ENCODE measurements at places on chromosomes 3 and 15.

DNA sequence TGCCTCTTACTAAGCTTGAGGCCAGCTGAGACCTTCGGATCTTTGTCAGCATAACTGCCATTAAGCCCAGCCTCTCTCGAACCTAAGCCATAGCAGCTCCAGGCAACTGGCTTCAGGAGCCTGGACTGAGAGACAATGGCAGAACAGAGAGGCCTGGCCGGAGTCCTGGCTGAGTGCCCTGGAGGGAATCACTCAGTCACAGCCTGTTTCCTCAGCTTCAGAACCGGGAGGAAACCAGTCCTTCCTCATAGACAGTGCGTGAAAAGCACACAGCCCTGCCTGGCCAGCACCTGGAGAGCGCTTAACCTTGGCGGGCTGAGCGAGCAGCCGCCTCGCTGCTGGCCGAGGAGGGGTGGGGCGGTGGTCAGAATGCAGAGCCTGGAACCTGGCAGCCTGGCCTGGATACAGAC, 21.6 kb downstream of the RNU5B-1 start:
- H3K4me3 ChIP-seq, result no peak overlapping the region
- H3K27ac ChIP-seq, result no peak overlapping the region
- DNase-seq, result peak; percentile 83
- H3K4me1 ChIP-seq, result no peaks in the 10 kb centered on the region
- H3K27me3 ChIP-seq, result no peaks in the 10 kb centered on the region

GRCh38 chr15:90000186-90001001, 730 bp upstream of the ZNF710 start:
- no peaks in the 10 kb centered on the region for H3K27me3 ChIP-seq
- peak overlapping the region; percentile 95 for H3K27ac ChIP-seq
- H3K36me3 ChIP-seq, result no peaks in the 10 kb centered on the region
- H3K4me1 ChIP-seq, result peaks cover 34% of the 10 kb centered on the region
- peak; percentile 58 for DNase-seq
- H3K4me3 ChIP-seq, result peak overlapping the region; percentile 34

- no peaks in the 10 kb centered on the region for H3K36me3 ChIP-seq
- no peak for DNase-seq
- peak overlapping the region; percentile 82 for H3K4me3 ChIP-seq
- H3K27ac ChIP-seq, result peak overlapping the region; percentile 87
- H3K4me1 ChIP-seq, result no peaks in the 10 kb centered on the region
- H3K27me3 ChIP-seq, result no peaks in the 10 kb centered on the region
These were observed 341 bp downstream of the HEXA start for GRCh38 chr15:72375501-72375845.

DNA sequence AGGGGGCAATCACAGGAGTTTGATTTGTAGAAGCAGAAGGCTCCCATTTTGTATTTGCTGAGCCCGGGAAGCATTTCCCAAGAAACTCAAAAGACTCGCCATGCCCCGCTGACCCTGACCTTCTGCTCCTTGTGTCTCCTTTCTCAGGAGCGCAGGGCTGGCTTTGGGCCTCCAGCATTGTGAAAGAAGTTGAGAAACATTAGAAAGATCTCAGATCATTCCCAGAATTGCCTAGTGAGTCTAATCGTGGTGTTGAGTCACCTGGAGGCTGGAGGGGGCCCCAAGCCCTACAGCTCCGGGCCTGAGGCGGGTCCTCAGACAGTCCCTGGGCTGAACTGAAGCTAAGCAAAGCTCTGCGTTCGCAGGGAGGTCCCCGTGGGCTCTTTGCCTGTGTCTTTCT, 10.9 kb upstream of the PIGZ start:
- peaks cover 3% of the 10 kb centered on the region for H3K4me1 ChIP-seq
- H3K36me3 ChIP-seq, result no peaks in the 10 kb centered on the region
- H3K4me3 ChIP-seq, result no peak overlapping the region

DNA sequence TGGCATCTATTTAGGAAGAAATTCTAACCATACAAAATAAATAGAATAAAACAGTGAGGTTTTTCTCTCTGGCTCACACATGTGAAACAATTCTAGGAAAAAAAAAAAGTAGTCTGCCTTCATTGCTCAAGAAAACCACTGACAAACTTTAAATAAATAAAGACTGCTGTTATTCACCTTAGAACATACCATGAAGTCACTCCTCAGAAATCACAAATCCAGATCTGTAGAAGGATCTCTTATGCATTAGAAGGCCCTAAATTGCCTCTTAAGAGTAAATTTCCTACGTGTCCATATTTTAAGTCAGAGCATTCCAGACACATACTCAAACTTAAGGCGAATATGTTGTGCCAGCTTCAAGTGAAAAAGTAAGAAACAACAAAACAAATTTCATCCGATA, 217.3 kb downstream of the ZIC4 start:
- no peaks in the 10 kb centered on the region for H3K4me1 ChIP-seq
- no peaks in the 10 kb centered on the region for H3K36me3 ChIP-seq
- H3K27me3 ChIP-seq, result no peaks in the 10 kb centered on the region
- no peak for DNase-seq
- H3K4me3 ChIP-seq, result no peak overlapping the region
- H3K27ac ChIP-seq, result no peak overlapping the region

DNA sequence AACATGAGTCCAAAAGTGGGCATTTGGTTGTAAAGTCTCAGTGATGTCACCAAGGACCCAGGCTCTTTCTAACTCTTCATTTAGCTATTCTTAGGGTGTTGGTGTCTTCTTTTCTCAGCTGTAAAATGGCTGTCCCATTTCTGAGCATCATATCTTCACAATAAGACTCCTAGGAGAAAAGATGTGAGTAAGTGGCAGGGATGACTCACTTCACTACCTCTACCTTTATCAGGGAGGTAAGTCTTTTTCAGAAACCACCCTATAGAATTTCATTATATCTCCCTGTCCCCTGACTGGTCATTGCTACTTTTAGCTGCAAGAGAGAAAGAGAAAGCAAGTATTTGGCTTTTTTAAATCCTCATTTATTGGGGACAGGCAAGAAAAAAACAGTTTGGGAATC, 300.2 kb upstream of the RBMS3 start:
- no peak for DNase-seq
- no peak overlapping the region for H3K27ac ChIP-seq
- no peaks in the 10 kb centered on the region for H3K36me3 ChIP-seq
- H3K4me1 ChIP-seq, result no peaks in the 10 kb centered on the region
- H3K4me3 ChIP-seq, result no peak overlapping the region

DNA sequence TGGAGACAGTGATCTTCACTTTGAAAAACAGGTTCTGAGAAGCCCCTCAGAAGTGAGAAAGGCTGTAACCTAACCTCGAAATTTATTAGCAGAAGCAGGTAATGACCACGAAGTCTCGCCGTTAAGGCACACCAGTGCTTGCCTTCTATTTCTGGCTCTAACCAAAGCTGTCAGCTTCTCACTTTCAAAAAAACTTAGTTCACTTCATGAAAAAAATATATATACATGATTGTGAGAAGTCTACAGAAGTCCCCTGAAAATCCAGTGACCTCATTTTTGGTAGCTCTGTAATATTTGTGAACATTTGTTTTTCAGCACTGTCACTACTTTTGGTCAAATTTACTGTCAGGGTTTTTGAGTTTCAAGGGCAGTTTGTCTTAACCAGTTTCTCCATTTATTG, 19.1 kb upstream of the AKAP13 start:
- no peaks in the 10 kb centered on the region for H3K36me3 ChIP-seq
- H3K27me3 ChIP-seq, result no peaks in the 10 kb centered on the region
- H3K4me3 ChIP-seq, result no peak overlapping the region
- peak overlapping the region; percentile 92 for H3K27ac ChIP-seq
- H3K4me1 ChIP-seq, result no peaks in the 10 kb centered on the region

GRCh38 chr15:48021336-48022086, 99.3 kb upstream of the SLC24A5 start:
- no peaks in the 10 kb centered on the region for H3K4me1 ChIP-seq
- H3K27ac ChIP-seq, result no peak overlapping the region
- H3K36me3 ChIP-seq, result no peaks in the 10 kb centered on the region
- no peaks in the 10 kb centered on the region for H3K27me3 ChIP-seq
- DNase-seq, result no peak

DNA sequence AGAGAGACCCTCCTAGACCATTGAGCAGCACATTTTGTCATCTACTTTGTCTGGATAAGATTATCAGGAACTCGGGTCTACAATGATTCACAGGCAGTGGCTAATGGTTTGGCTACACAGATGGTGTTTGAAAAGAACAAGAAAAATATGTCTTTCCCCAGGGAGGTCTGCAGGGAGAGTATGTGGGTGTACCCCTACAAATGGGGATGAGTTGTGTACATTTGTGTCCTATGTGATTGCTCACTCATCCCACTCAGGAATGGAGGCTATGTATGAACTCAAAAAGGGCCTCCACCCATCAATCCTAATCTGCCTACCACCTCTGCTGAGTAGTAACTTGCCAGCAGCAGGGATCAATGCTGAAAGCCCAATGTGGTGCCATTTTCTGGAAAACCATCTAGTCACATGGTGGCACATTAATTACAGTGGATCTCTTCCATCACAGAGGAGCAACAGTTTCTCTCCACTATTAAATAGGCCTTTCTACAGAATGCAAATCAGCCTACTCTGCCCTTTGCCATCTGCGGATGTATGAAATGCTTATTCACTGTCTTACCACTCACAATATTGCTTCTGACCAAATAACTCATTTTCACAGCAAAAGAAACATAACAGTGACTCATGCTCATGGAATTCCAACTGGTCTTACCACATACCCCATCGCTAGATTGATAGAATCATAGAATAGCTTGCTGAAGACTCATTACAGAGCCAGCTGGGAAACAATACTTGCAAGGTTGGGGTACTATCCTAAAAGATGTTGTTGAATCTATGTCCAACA, 48.3 kb upstream of the TRIM42 start:
- DNase-seq, result no peak
- no peaks in the 10 kb centered on the region for H3K4me1 ChIP-seq
- no peaks in the 10 kb centered on the region for H3K36me3 ChIP-seq
- H3K27ac ChIP-seq, result no peak overlapping the region
- no peak overlapping the region for H3K4me3 ChIP-seq
- no peaks in the 10 kb centered on the region for H3K27me3 ChIP-seq

GRCh38 chr3:27454914-27455313, 29.3 kb downstream of the SLC4A7 start:
- H3K27ac ChIP-seq, result no peak overlapping the region
- no peak overlapping the region for H3K4me3 ChIP-seq
- no peaks in the 10 kb centered on the region for H3K27me3 ChIP-seq
- peak; percentile 44 for DNase-seq
- H3K36me3 ChIP-seq, result no peaks in the 10 kb centered on the region

DNA sequence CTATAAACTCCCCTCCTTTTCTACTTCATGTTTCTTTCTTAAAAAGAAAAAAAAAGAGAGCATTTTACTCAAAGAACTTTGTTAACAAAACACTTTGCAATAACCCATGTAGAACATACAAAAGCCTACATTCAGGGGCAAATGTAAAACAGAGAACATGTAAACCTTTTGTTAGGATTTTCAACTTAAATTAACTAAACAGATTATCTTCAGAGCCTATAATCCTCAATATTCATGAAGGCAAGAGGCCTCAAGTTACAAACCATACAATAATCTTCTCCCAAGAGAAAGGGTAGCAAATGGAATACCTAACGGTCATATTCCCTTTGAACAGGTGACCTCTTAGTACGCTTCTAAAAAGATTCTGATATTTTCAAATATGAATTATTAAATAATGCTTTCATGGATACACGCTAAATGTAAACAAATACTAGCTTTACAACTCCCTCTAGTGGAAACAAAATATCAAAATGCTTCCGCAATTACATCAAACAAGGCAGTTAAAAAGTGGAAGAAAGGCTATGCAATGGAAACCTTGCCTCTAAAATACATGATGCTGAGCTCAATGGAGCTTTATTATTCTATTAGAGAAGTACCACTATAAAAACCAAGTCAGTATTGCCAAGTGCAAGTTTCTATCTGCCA, 9.9 kb downstream of the CEP152 start:
- H3K4me3 ChIP-seq, result no peak overlapping the region
- H3K27ac ChIP-seq, result no peak overlapping the region
- peaks cover 3% of the 10 kb centered on the region for H3K4me1 ChIP-seq
- no peaks in the 10 kb centered on the region for H3K36me3 ChIP-seq
- peak; percentile 74 for DNase-seq

DNA sequence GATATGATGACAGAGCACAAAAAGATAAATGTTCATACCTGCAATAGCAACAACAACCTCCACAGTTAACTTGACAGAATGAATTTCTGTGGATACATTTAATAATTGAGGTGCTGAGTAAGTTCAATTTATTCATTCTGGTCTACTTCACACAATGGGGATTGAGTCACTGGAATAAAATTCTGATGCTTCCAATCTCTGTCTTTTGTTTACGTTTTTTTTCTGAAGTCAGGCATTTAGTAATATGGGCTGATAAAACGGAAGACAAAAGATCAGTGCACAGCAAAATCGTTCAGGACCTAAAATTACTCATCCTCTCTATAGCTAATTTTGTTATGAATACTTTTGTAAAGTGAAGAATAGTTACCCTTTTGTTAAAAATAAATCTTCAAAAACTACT, 565.9 kb upstream of the CCDC54 start:
- no peak for DNase-seq
- H3K4me1 ChIP-seq, result peaks cover 38% of the 10 kb centered on the region
- no peak overlapping the region for H3K4me3 ChIP-seq
- H3K27me3 ChIP-seq, result no peaks in the 10 kb centered on the region
- no peak overlapping the region for H3K27ac ChIP-seq

GRCh38 chr15:79003896-79004295, 59.0 kb upstream of the CTSH start:
- no peak overlapping the region for H3K27ac ChIP-seq
- H3K27me3 ChIP-seq, result no peaks in the 10 kb centered on the region
- no peaks in the 10 kb centered on the region for H3K36me3 ChIP-seq
- no peaks in the 10 kb centered on the region for H3K4me1 ChIP-seq
- DNase-seq, result no peak
- no peak overlapping the region for H3K4me3 ChIP-seq

- no peak for DNase-seq
- H3K36me3 ChIP-seq, result no peaks in the 10 kb centered on the region
- H3K27ac ChIP-seq, result no peak overlapping the region
- no peak overlapping the region for H3K4me3 ChIP-seq
- peaks cover 14% of the 10 kb centered on the region for H3K4me1 ChIP-seq
These were observed 75.4 kb upstream of the POLG start for GRCh38 chr15:89410039-89410435.

- peaks cover 7% of the 10 kb centered on the region for H3K4me1 ChIP-seq
- peak; percentile 35 for DNase-seq
- H3K27me3 ChIP-seq, result no peaks in the 10 kb centered on the region
- no peak overlapping the region for H3K4me3 ChIP-seq
- H3K36me3 ChIP-seq, result no peaks in the 10 kb centered on the region
These were observed 32.9 kb downstream of the IL16 start for GRCh38 chr15:81229586-81229985.

DNA sequence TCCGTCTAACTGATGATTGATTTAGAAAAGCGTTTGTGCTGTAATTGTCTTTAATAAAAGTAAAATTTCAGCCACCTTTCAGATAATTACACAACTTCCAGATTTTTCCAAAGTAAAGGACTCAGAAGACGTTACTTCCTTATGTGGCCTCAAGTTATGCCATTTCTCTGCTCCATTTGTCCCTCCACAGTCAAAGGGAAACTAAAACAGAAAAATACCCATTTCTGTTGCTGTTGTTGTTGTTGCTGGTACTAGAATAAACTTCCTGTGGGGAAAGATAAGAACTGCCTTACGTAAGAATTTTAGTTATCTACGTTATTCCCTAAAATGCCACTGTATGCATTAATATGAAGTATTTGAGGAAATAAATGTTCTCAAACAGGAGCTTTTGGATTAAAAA, 153.9 kb downstream of the P3H2 start:
- H3K27me3 ChIP-seq, result no peaks in the 10 kb centered on the region
- DNase-seq, result no peak
- H3K4me3 ChIP-seq, result no peak overlapping the region
- no peaks in the 10 kb centered on the region for H3K4me1 ChIP-seq
- no peaks in the 10 kb centered on the region for H3K36me3 ChIP-seq
- no peak overlapping the region for H3K27ac ChIP-seq

- H3K4me1 ChIP-seq, result no peaks in the 10 kb centered on the region
- DNase-seq, result no peak
- no peaks in the 10 kb centered on the region for H3K27me3 ChIP-seq
- H3K36me3 ChIP-seq, result no peaks in the 10 kb centered on the region
- no peak overlapping the region for H3K27ac ChIP-seq
- no peak overlapping the region for H3K4me3 ChIP-seq
These were observed 91.2 kb downstream of the EDEM1 start for GRCh38 chr3:5278666-5279065.
